ENCODE measurements at places on chromosomes 12 and 14.

DNA sequence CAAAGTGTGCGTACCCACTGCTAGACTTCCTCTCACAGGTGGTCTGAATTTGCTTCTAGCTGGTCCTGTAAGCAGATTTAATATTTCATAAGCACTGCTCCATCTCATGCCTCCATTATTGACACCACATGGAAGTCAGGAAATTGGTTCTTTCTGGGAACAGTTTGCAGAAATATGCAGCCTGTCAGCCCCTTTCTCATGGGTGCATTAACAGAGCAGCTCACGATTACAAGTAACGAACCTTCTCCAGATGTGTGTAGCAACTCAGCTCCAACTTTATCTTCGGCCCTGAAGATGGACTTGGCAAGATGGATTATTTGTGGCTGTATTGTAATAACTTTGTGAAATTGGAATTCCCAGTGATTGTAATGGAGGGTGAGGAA is 214.5 kb upstream of the DDHD1 start:
- no peak for DNase-seq

- no peak for DNase-seq
Observed at GRCh38 chr12:13339538-13339937, 143.0 kb downstream of the EMP1 start.

DNA sequence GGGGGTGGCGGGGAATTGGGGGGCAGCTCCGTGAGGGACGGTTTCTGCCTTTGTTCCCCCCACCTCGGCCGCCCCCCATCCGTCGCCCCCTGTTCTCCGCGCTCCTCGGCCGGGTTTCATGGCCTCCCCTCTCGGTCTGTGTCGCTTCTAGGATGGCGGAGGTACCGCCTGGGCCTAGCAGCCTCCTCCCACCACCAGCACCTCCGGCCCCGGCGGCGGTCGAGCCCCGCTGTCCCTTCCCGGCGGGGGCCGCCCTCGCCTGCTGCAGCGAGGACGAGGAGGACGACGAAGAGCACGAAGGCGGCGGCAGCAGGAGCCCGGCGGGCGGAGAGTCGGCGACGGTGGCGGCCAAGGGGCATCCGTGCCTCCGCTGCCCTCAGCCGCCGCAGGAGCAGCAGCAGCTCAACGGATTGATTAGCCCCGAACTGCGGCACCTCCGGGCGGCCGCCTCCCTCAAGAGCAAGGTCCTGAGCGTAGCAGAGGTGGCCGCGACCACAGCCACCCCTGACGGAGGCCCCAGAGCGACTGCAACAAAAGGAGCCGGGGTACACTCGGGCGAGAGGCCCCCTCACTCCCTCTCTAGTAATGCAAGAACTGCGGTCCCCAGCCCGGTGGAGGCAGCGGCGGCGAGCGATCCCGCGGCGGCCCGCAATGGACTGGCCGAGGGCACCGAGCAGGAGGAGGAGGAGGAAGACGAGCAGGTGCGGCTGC is 575 bp downstream of the NAA30 start:
- peak; percentile 41 for DNase-seq

DNA sequence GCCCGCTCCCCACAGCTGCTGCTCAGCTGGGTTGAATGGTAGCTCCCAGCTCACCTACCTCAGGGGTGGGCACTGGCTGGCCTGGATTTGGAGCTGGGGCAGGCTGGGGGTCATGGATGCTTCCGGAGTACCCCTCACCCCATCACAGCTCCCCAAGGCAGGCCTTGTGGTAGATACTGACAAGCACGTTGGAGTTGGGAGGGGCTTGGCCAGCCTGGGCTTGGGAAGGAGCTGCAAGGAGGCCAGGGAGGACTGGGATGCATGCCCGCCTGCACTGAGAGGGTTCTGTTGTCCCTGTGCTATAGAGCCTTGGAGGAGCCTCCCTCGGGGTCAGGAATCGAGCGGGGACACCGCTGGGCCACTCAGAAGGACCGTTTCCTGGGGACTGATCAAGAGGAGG is 14.2 kb downstream of the TMEM63C start:
- DNase-seq, result no peak

GRCh38 chr14:68318828-68319227 is 474.0 kb downstream of the ZFP36L1 start:
- no peak for DNase-seq

DNA sequence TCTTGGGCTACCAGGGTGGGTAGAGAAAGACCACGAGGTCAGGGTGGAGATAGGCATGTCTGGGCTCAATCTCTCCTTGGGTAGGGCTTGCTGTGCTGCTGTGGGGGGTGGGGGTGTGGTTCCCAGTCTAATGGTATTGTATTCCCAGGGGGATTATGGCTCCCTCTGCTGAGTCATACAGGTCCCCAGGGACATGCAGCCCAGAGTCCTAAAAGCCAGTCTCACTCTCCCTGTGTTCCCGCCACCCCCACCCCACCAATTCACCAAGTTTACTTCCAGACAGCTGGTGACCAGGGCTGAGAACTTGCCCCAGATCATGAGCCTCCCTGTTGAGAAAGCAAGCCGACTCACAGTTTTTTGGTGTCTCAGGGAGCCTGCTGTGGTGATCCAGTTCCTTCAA is 367.6 kb downstream of the C12orf75 start:
- no peak for DNase-seq

GRCh38 chr12:82627799-82628198 is 58.9 kb upstream of the TMTC2 start:
- no peak for DNase-seq

DNA sequence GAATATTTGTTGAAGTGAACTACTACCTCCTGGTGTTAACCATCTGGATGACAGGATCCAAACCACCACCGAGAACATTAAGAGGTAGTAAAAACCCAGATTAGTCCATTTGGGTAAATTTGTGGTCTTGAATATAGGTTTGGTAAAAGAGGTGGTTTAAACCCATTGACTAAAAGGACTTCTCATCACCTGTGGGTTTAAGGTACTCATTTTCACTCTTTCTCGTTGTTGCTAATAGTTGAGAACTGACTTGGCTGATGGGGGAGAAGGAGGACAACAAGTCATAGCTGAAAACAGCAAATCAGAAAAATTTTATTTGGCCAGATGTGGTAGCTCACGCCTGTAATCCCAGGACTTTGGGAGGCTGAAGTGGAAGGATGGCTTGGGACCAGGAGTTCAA is 59.2 kb downstream of the ACADS start:
- no peak for DNase-seq

DNA sequence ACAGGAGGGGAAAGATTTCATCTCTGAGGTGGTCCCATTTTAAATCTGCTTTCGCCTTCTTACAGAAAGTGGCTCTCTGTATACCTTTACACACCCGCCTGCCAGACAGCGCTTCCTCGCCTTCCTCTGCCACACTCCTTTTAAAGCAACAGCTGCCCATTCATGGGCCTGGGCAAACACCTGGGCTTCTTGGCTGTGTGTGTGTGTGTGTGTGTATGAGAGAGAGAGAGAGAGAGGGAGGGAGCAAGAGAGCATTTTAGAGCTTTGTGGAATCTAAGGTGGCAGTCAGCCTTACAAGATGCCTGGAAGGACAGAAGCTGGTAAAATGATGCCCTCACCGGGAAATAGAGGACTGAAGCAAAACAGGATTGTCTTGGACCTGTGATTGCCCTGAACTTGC is 20.0 kb downstream of the PTHLH start:
- no peak for DNase-seq

DNA sequence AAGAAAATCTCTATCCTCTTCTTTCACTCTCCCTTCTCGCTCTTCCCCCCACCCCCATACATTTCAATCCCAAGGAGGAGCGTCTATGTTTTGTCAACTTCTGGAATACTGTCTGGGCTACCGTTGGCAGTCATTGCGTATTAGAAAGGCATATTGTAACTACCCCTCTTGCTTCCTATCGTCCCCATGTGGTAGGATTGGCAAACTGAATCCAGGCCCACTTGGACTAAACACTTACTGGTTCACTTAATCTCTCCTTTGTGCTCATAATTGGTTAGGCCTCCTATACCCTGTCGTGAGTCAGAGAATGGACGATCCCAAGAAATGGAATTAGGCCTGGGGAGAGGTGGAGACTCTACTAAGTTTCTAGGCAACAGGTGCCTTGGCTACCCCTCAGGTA is 68.8 kb upstream of the SLC8A3 start:
- peak; percentile 22 for DNase-seq

DNA sequence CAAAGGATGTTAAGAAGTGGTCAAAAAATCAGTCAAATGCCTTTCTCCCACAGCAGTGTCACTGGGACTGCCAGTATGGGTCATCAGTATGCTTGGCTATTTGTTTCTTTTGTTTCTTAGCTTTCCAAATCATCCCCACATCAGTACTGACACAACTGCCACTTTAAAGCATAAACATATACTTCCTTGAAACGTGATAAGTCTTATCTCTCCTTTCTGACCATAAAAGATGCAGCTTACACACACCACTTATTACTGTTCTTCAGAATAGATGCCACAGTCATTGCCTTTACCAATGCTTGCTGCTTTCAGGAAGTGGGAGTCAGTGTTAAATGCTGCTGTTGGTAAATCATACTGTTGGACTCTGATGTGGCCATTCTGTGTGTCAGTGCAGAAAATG is 18.6 kb upstream of the GARIN2 start:
- DNase-seq, result no peak

- DNase-seq, result no peak
Observed at GRCh38 chr14:28776482-28777266, 10.1 kb downstream of the FOXG1 start.

DNA sequence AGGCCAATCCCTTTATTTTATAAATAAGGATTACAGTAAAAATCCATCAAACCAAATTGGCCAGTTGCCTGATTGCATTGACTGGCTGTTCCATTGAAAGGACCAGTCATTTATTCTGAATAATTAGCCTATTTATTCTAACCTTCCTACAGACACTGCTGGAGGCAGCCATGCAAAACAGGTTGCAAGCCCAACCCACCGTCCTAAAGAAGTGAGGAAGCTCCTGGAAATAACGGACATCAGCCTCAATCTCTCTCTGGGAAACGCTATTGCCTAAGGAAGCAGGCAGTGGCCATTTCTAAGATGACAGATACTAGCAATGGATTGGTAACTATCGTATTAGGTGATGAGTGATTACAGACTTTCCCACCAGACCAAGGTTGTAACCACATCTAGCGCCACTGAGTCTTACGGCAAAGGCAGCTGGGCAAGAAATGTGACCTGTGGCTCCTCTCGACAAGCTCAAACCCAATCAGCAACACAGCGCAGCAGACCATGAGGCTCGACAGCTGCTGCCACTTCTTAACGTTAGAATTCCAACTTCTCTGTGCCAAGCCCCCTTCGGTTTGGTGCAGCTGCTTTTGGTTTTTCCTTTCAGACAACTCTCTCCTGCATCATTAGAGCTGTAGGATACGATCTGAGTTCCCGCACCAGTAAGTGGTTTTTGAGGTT is 134.2 kb downstream of the KCNK10 start:
- no peak for DNase-seq

- DNase-seq, result no peak
Observed at GRCh38 chr12:8692573-8692972, 5.2 kb upstream of the RIMKLB start.

DNA sequence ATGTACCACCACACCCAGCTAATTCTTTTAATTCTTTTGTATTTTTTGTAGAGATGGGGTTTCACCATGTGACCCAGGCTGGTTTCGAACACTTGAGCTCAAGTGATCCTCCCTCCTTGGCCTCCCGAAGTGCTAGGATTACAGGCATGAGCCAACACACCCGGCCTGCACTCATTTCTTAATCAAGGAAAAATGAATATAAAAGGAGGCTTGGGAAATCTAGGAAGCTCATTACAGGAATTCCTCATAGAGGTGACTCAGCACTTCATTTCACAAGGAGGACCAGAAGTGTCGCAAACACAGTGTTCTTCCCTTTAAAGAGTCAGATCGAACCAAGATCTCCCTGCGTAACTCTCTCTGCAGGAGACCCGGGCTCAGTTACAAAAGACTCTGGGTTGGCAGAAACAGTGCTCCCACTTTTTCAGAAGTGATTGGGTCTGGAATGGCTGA is 30.3 kb downstream of the NFKBIA start:
- no peak for DNase-seq

GRCh38 chr12:114678718-114679117 is 5.3 kb downstream of the TBX3 start:
- no peak for DNase-seq

GRCh38 chr12:95368931-95369330 is 105.0 kb upstream of the METAP2 start:
- DNase-seq, result no peak

- no peak for DNase-seq
Observed at GRCh38 chr14:61625165-61625564, 70.1 kb upstream of the HIF1A start.

- no peak for DNase-seq
Observed at GRCh38 chr14:96832351-96832750, 35.2 kb downstream of the VRK1 start.

DNA sequence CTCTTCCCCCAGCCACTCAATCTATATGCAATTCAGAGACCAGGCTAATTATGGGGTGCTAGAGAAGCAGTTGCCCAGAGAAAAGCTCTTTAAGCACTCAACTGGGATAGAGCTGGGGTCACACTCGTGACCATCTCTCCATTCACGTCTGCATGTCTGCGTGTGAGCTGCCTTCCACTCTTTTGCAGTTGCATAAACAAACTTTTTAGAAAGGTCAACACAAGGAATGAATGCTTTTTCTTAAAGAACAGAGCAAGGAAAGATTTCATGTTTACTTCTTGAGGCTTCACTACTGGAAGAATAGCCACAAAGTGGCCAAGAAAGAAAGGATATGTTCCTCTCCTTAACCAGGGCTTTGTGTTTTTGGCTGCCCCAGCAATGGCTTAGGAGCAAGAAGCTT is 151.1 kb downstream of the SAMD4A start:
- no peak for DNase-seq

- DNase-seq, result no peak
Observed at GRCh38 chr12:4700621-4701026, 19.6 kb upstream of the GALNT8 start.

- no peak for DNase-seq
Observed at GRCh38 chr14:101191721-101192660, 288.5 kb upstream of the RTL1 start.

DNA sequence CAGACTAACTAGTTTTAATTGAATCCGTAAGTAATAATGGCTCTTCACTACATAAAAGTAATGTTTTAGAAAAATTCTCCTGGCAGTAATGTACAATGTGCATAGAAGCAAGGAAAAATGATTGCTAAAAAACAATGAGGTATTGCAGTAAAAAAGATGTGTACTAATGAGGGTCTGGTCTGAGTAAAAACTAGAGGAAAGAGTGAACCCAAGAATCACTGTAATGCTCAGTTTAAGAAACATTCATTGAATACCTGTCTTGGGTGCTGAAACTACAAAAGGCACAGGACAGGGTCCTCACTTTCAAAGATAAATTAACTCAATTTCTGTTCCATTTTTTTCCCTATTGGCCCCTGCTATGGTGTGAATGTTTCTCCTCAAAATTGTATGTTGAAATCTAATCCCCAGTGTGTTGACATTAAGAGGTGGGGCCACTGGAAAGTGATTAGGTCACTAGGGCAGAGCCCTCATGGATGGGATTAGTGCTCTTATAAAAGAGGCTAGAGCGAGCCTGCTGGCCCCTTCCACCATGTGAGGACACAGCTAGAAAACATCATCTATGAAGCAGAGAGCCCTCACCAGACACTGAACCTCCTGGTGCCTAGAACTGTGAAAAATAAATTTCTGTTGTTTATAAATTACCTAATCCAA is 51.6 kb downstream of the RPS6KA5 start:
- DNase-seq, result no peak

All from stimulated activated CD4-positive, alpha-beta T cell treated with anti-CD3 and anti-CD28 coated beads, Interleukin-2, amount 100 ng/mL, for 24 hours (primary cell).